Panc1 (cell line): ENCODE measurements at places on chromosomes 4 and X. TPM values are rescaled to one million over a fixed set of nuclear protein-coding genes. Genes with fewer than 3 reads are reported as not detected.

- H3K4me1 ChIP-seq, result no peaks in the 10 kb centered on the region
- no peaks in the 10 kb centered on the region for H3K27me3 ChIP-seq
- H3K4me3 ChIP-seq, result no peak overlapping the region
Observed at GRCh38 chr4:186826006-186826405, 102.3 kb upstream of the FAT1 start.

GRCh38 chrX:5113128-5113527 is 1115.5 kb downstream of the NLGN4X start:
- no peaks in the 10 kb centered on the region for H3K4me1 ChIP-seq
- H3K27ac ChIP-seq, result no peak overlapping the region
- no peaks in the 10 kb centered on the region for H3K36me3 ChIP-seq
- no peak for DNase-seq
- no peaks in the 10 kb centered on the region for H3K27me3 ChIP-seq
- H3K4me3 ChIP-seq, result no peak overlapping the region

- no peaks in the 10 kb centered on the region for H3K36me3 ChIP-seq
- no peaks in the 10 kb centered on the region for H3K27me3 ChIP-seq
- H3K4me3 ChIP-seq, result no peak overlapping the region
- DNase-seq, result no peak
- H3K4me1 ChIP-seq, result no peaks in the 10 kb centered on the region
Observed at GRCh38 chrX:5595570-5595969, 633.1 kb downstream of the NLGN4X start.

- H3K36me3 ChIP-seq, result no peaks in the 10 kb centered on the region
- DNase-seq, result no peak
- no peaks in the 10 kb centered on the region for H3K4me1 ChIP-seq
- H3K27me3 ChIP-seq, result no peaks in the 10 kb centered on the region
- no peak overlapping the region for H3K4me3 ChIP-seq
- no peak overlapping the region for H3K27ac ChIP-seq
Observed at GRCh38 chr4:40224432-40224831, 27.6 kb downstream of the RHOH start.

CTAG1B gene
- total RNA-seq, result not detected
